DMS 273 treated with DMSO at 0.1 percent for 48 hours (cell line): ENCODE measurements at places on chromosomes 2 and 18.

- no peak for DNase-seq
Observed at GRCh38 chr2:207108440-207108839, 57.3 kb downstream of the KLF7 start.

DNA sequence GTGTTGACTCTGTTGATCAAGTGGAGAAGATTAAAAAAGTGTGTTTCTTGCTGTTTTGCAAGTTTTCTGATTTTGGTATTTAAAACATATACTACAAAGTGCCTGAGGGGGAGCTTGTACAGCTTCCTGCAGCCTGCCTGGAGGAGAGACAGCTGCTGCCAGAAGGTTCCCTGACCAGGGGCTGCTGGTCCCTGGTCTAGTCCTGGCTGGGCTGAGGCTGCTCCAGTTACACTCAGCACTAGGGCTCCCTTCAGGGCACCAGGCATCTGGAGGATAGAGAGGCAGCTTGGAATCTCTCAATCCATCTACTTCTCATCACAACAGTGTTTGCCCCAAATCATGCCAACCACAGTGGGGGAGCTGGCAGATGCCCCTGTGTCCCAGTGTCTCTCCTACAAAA lies 4.8 kb downstream of the MC2R start:
- DNase-seq: peak; percentile 37

- peak; percentile 24 for DNase-seq
Observed at GRCh38 chr2:147910990-147911473, 66.2 kb downstream of the ACVR2A start.

GRCh38 chr2:71801969-71802368 lies 345.7 kb downstream of the CYP26B1 start:
- DNase-seq: peak; percentile 30

GRCh38 chr2:96167407-96168013 lies 22.3 kb upstream of the DUSP2 start:
- no peak for DNase-seq

- no peak for DNase-seq
Observed at GRCh38 chr2:157192445-157193423, 64.8 kb upstream of the GALNT5 start.

GRCh38 chr2:40448476-40449079 lies 3.3 kb downstream of the SLC8A1 start:
- no peak for DNase-seq
